ENCODE measurements at places on chromosomes 16 and 17. TPM values are rescaled to one million over a fixed set of nuclear protein-coding genes. Genes with fewer than 3 reads are reported as not detected.

TBC1D3 gene
- not detected for total RNA-seq

MMP15 gene
- total RNA-seq, result 30.2 TPM

SRCIN1 gene
- total RNA-seq, result 9.3 TPM

GINS2 gene
- total RNA-seq, result 0.47 TPM

- H3K27ac ChIP-seq, result no peak overlapping the region
- no peak for DNase-seq
- no peak overlapping the region for H3K4me3 ChIP-seq
- H3K36me3 ChIP-seq, result no peaks in the 10 kb centered on the region
Measured at GRCh38 chr17:7781429-7781828, 52.6 kb upstream of the KDM6B start.

GRCh38 chr17:28717578-28718332 is at the start of gene RAB34:
RAB34 (minus strand) TSS chr17:28717868; CDS start chr17:28717266, 602 bp downstream.
- peaks cover 15% of the 10 kb centered on the region for H3K36me3 ChIP-seq
- DNase-seq, result peak; percentile 41
- H3K4me1 ChIP-seq, result peaks cover 18% of the 10 kb centered on the region
- H3K27me3 ChIP-seq, result no peaks in the 10 kb centered on the region
- peak within 1 kb of the TSS; percentile 74 for H3K27ac ChIP-seq

DNA sequence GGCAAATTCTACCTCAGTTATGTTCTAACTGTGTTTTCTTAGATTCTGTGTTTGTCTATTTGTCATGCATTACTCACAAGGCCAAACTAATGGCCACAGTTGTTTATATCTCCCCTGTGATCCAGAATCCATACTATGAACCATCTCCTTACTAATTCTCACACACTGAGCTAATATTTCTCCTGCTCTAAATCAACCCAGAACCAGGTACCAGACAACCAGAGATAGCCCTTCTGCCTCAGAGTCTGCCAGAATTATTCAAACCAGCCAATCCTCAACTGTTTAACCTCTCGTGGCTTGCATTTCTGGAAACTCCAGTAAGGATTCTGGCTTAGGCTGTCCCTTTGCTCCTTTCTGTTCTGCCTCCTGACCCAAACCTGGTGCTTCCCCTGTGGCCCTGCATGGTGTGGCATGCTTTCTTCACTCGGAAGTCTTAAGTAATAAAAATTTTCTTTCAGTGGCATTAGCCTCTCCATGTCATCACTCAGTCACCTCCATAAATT is 59.4 kb downstream of the EFCAB5 start:
- no peak overlapping the region for H3K27ac ChIP-seq
- no peaks in the 10 kb centered on the region for H3K4me1 ChIP-seq
- no peaks in the 10 kb centered on the region for H3K36me3 ChIP-seq
- no peak overlapping the region for H3K4me3 ChIP-seq
- no peak for DNase-seq

DNA sequence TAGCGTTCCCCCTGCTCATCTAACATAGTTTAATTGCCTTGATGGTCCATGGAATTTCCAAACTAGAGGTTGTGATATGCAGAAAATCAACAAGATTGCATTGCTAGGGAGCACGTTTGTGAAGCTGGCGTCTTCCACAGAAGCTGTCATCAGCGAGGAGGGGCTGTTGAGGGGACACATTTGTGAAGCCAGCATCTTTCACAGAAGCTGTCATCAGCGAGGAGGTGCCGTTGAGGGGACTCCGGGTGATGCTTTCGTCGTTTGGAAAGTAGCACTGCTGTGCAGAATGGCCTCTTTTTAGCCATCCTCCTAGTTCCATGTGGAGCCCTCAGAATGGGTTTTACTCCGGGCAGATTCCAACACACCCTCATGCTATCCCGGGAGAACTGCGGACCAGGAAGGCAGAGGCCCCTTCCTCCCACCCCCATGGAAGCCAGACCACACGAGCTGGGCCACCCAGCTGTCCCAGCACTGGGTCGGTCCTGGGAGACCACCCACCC is 119.6 kb upstream of the CHMP6 start:
- H3K4me3 ChIP-seq, result no peak overlapping the region
- H3K27ac ChIP-seq, result no peak overlapping the region
- DNase-seq, result no peak
- H3K4me1 ChIP-seq, result no peaks in the 10 kb centered on the region

DNA sequence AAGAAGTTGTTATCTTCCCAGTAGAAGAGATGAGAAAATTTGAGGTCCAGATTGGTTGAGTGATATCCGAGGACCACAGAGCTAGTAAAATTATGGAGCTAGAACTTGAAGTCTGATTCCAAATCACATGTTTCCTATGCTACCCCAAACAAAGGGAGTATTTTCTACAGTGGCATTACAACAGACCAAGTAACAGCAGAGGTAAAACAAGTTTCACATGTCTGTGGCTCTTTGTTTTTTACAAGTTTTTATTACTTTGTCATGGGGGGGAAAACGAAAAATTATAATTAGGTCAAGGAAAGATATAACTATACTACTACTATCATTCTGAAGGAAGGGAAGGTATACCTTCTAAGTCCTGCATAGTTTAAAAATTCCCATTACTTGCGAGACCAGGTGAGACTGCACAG is 49.4 kb downstream of the KANSL1 start:
- no peak overlapping the region for H3K4me3 ChIP-seq
- H3K27me3 ChIP-seq, result no peaks in the 10 kb centered on the region
- DNase-seq, result no peak
- H3K27ac ChIP-seq, result no peak overlapping the region
- H3K36me3 ChIP-seq, result no peaks in the 10 kb centered on the region
- H3K4me1 ChIP-seq, result peaks cover 78% of the 10 kb centered on the region

- H3K4me1 ChIP-seq, result no peaks in the 10 kb centered on the region
- H3K27ac ChIP-seq, result no peak overlapping the region
- DNase-seq, result no peak
- no peaks in the 10 kb centered on the region for H3K27me3 ChIP-seq
Measured at GRCh38 chr16:4640572-4641305, 16.1 kb downstream of the MGRN1 start.

- H3K27ac ChIP-seq, result no peak overlapping the region
- H3K4me1 ChIP-seq, result no peaks in the 10 kb centered on the region
- no peaks in the 10 kb centered on the region for H3K36me3 ChIP-seq
Measured at GRCh38 chr17:13230350-13231264, 212.8 kb upstream of the ELAC2 start.

DNA sequence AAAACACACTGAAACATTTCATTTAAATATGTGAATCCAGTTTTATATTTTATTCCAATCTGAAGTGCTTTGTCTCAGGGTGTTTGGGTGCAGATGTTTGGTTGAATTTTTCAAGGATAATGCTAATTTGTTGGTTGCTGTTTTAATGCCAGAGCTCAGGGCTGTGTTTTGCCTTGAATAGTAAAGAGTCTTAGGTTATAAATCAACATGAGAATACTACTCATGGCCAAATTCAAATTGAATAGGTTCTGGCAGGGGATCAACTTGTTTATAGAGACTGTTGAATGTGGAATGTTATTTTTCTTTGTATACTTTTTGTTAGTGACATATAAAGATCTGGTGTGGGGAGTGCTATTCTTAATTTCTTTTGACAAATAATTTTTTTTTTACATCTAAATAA is 18.8 kb downstream of the TOM1L1 start:
- no peaks in the 10 kb centered on the region for H3K4me1 ChIP-seq
- H3K27me3 ChIP-seq, result no peaks in the 10 kb centered on the region
- no peaks in the 10 kb centered on the region for H3K36me3 ChIP-seq
- no peak for DNase-seq
- H3K4me3 ChIP-seq, result no peak overlapping the region

DNA sequence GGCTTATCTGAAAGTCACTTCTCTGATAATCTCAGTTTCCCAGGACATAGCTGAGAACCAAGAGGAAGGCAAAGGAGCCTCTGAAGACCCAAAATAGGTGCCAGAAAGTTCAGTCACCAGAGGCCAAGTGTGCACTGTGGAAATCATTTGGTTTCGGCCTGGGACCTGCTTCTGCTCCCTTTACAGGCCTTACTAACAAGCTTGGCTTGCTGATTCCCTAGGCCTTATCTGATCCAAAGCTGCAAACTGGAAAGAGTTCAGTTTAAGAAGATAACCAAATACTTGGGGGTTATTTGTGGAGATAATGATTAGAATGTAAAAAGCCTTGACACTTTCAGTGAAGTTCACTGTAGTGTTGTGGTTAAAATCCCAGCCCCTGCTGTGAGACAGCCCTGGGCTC is 17.0 kb downstream of the ITGA3 start:
- H3K4me3 ChIP-seq, result no peak overlapping the region
- H3K27ac ChIP-seq, result no peak overlapping the region
- DNase-seq, result no peak

GRCh38 chr16:4611337-4612021 is 3.2 kb downstream of the UBALD1 start:
- H3K4me3 ChIP-seq, result no peak overlapping the region
- H3K36me3 ChIP-seq, result peaks cover 11% of the 10 kb centered on the region
- DNase-seq, result no peak
- H3K4me1 ChIP-seq, result peaks cover 11% of the 10 kb centered on the region
- H3K27me3 ChIP-seq, result no peaks in the 10 kb centered on the region

- DNase-seq, result no peak
- no peak overlapping the region for H3K4me3 ChIP-seq
- no peaks in the 10 kb centered on the region for H3K4me1 ChIP-seq
- H3K36me3 ChIP-seq, result no peaks in the 10 kb centered on the region
Measured at GRCh38 chr16:31421587-31421986, 6.6 kb downstream of the COX6A2 start.

Measured in pancreas (tissue), 10 donors.